ENCODE measurements at places on chromosomes 3 and 15.

- peak; percentile 64 for DNase-seq
Measured at GRCh38 chr15:31974855-31975829, 55.2 kb upstream of the CHRNA7 start.

GRCh38 chr3:42061713-42062380, 29.3 kb upstream of the TRAK1 start:
- no peak for DNase-seq

GRCh38 chr3:69403454-69403853, 17.6 kb upstream of the FRMD4B start:
- no peak for DNase-seq

DNA sequence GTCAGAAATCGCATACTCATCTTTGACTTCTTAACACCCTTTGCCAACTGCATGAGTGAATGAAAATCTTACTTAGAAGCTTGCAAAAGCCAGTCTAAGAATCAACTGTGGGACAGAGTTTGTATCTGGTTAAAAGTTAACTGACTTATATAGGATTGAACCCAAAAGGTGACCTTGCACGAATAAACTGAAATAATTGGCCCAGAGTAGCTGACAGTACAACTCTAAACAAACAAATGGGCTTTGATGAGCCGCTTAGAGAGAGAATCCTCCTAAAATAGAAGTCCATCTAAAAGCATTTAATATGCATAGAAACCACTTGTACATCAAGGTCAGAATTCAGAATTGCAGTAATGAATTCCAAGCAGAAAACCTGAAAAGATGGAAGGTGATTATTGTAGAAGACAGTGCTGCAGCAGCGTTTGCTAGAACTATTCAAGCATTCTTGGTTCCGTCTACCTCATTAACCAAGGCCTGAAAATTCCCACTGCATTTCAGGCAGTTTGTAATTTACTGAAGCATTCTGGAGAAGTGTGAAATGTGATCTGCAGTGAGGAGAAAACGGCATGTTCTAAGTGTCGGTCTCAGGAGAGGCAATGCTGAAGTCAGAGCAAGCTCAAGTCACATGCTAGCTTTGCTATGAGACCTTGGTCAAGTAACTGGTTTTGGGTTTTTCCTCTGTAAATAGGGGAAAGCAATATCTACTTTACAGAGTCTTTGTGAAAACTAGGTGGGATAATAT, 103.7 kb downstream of the CADPS start:
- DNase-seq: no peak

DNA sequence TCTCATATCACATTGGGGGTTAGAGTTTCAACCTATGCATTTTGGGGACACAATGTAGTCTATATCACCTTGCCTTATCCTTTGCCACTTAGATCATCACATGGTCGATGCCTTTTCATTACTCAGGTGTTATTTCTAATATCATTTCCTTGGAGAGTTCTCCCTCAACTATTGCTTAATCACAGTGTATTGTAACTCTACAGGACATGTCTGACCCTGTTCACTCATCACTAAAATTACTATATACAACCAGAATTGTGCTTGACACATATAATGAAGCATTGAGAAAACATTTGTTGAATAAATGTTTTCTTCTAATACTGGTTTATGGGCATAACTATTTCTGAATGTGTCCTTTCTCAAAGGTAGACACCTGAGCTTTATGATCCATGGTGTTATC, 207.4 kb downstream of the EPHA6 start:
- DNase-seq: no peak

All from activated CD8-positive, alpha-beta memory T cell treated with anti-CD3 and anti-CD28 coated beads, Interleukin-2, amount 50 U/mL, for 48 hours (primary cell).